Hippocampal formation (tissue), 2 donors: ENCODE measurements at places on chromosomes 7 and 10.

- no peak for DNase-seq
Measured at GRCh38 chr10:7296076-7296475, 114.8 kb downstream of the SFMBT2 start.

DNA sequence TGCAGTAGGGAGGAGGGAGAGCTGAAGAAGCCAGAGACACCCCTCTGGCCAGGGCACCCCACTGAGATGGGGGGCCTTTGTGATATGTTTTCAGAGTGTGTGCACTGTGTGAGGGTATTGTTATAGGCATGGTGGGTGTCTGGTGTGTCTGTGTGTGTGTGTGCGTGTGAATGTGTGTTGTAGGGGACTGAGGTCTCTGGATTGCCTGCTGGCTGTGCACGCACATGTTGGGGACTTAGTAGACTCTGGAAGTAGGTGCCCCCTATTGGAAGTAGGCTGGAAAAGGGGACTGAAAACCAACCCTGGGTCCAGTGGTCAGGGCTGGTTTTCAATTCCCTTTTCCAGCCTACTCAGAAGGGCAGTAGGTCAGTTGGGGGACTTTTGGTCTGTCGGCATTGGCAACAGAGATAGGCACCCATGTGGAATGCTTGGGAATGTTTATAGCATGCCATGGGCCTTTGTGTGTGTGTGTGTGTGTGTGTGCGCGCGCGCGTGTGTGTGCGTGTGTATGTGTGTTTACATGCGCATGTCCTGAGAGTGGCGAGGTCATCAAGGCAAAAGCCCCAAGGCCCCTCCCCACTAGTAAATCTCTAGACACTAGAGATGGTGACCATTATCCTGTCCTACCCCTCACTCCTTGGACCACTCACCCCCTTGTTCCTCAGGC lies 78.8 kb downstream of the HIF1AN start:
- DNase-seq = no peak

DNA sequence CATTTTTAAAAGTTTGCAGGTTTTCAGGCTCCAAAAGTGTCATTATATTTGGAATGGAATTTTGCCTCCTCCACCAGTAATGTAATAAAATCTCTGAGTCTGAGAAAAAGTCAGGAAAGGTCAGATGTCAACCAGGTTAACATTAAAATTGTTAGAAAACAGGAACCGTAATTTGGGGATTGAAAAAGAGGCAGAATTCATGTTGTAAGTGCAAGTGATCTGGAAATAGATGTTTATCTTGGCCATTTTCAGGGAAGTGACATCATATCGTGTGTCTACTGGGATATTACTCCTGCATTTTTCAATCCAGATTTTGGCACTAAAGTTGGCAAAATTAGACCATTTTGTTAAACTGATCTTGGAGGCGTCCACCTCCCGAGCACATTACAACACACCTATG lies 428.5 kb upstream of the MGMT start:
- no peak for DNase-seq

- DNase-seq = no peak
Measured at GRCh38 chr10:26737730-26738129, 40.2 kb downstream of the PDSS1 start.

- DNase-seq = no peak
Measured at GRCh38 chr10:75662715-75663114, 231.3 kb downstream of the LRMDA start.

- DNase-seq = no peak
Measured at GRCh38 chr7:151761231-151761630, 115.7 kb downstream of the PRKAG2 start.

DNA sequence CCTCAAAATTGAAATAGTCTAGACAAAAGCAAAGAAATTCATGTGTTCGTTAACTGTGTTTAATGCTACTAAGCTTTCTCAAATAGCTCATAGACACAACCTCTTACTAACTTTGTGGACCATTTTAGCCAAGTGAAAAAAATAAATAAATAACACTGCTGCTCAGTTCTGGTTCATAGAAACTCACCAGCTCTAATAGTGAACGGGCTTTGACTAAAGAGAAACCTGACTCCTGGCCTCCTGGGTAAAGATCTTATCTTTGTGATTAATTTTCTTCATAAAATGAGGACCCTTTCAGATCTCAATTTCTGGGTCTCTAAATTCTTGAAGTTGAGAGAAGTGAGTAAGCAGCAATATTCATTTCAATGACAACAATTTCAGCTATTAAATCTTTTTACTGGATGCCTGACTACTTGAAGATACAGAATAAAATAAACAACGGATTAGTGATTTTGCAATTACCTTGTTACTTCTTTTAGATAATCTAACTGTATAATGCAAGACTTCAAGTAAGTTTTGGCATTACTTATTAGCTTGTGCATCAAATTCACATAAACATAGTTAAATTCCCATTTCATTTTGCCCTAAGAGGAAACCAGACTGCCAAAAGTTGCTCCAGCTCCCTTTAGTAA lies 3.1 kb downstream of the CADPS2 start:
- no peak for DNase-seq

- no peak for DNase-seq
Measured at GRCh38 chr10:73873838-73874215, 528 bp downstream of the CAMK2G start.

DNA sequence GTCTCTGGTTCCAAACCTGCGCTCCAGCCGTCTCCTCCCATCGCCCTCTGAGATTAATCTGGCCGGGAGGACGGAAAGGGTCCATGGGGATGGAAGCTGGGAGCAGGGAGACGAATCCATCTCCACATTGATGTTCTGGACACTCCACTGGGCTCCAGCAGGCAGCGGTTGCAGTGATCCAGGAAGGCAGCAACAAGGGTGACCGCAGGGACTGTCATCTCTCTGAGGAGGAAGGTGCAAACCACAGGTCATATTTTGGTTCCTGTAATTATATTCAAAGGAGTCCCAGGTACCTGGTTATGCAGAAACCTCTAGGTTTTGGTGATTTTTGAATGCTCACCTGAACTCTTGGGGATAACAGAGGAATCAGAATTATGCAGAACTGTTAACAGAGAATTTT lies 54.8 kb downstream of the EVX1 start:
- no peak for DNase-seq

GRCh38 chr10:95305606-95306317 lies 15.0 kb upstream of the PDLIM1 start:
- no peak for DNase-seq

- DNase-seq = no peak
Measured at GRCh38 chr7:142321391-142321790, 63.5 kb upstream of the PRSS58 start.

GRCh38 chr7:148867596-148868377 lies 16.3 kb downstream of the EZH2 start:
- no peak for DNase-seq

- DNase-seq = no peak
Measured at GRCh38 chr7:5255832-5256231, 26.9 kb upstream of the SLC29A4 start.

GRCh38 chr10:49231086-49231820 lies 43.1 kb upstream of the TMEM273 start:
- no peak for DNase-seq

DNA sequence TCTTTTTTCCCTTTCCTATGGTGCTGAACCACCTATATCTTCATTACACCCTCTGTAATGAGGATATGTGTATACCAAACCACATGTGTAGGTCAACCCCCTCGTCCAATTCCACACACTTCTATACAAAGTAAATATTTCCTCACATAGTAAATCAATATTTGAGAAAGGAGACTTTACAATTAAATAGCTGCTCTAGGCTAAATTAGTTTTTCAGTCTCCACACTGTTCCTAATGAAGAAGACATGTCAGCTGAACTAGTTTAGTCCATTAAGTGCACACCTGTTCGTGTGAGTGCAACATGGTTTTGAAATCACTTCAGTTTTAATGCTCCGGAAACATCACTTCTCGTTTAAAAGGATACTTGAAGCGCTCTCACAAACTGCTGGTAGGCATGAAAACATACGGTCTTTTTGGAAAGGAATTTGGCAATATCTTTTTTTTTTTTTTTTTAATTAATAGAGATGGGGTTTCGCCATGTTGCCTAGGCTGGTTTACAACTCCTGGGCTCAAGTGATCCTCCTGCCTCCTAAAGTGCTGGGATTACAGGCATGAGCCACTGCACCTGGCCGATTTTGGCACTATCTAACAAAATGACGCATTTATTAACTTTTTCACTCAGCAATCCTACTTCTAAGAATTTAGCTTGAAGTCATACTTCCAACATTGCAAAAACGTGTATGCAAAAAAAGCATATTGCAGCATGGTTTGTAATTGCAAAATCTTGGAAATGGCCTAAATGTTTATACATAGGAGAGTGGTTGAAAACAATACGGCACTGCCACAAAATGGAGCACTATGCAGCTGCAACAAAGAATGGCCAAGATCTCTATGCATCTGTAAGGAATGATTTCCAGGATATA lies 2.1 kb upstream of the XRCC2 start:
- DNase-seq = no peak

DNA sequence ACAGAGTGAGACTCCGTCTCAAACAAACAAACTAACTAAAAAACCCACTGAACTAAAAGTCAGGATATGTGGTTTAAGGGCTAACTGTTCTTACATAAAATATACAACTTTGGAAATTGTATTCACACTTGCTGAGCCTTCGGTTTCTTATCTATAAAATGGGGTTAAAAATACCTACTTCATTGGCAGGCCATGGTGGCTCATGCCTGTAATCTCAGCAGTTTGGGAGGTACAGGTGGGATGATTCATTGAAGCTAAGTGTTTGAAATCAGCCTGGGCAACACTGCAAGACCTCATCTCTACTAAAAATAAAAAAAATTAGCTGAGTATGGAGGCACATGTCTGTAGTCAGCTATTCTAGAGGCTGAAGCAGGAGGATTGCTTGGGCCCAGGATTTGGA lies 115.4 kb upstream of the KLF6 start:
- DNase-seq = no peak

- no peak for DNase-seq
Measured at GRCh38 chr7:92925876-92926696, 89.7 kb upstream of the CDK6 start.

- no peak for DNase-seq
Measured at GRCh38 chr7:158252081-158252836, 335.4 kb downstream of the PTPRN2 start.

- no peak for DNase-seq
Measured at GRCh38 chr10:126387931-126388911, at the start of gene ADAM12. ADAM12 (minus strand) TSS chr10:126388477; CDS start chr10:126388145, 332 bp downstream.

GRCh38 chr10:47286116-47286505 lies 13.9 kb upstream of the GDF10 start:
- DNase-seq = no peak

DNA sequence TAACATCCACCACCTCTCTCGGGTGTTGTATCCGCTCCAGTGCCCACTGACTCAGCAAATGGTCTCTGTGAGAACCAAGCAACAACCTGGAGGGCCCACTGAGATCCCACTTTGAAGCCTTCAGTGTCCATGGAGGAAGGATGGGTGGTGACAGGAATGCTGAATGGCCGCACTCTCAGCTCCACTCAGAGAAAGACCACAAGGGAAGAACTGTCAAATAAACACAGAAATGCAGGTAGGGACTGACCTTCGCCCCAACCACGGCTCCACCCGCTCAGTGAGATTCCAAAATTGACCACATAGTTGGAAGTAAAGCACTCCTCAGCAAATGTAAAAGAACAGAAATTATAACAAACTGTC lies 65.8 kb downstream of the VIPR2 start:
- DNase-seq = no peak
